PC-9 (cell line): ENCODE measurements at places on chromosomes 2 and 18.

- no peak for DNase-seq
Measured at GRCh38 chr2:20620271-20620681, 30.6 kb downstream of the HS1BP3 start.

- no peak for DNase-seq
Measured at GRCh38 chr2:172053486-172053885, 31.8 kb upstream of the DLX1 start.

DNA sequence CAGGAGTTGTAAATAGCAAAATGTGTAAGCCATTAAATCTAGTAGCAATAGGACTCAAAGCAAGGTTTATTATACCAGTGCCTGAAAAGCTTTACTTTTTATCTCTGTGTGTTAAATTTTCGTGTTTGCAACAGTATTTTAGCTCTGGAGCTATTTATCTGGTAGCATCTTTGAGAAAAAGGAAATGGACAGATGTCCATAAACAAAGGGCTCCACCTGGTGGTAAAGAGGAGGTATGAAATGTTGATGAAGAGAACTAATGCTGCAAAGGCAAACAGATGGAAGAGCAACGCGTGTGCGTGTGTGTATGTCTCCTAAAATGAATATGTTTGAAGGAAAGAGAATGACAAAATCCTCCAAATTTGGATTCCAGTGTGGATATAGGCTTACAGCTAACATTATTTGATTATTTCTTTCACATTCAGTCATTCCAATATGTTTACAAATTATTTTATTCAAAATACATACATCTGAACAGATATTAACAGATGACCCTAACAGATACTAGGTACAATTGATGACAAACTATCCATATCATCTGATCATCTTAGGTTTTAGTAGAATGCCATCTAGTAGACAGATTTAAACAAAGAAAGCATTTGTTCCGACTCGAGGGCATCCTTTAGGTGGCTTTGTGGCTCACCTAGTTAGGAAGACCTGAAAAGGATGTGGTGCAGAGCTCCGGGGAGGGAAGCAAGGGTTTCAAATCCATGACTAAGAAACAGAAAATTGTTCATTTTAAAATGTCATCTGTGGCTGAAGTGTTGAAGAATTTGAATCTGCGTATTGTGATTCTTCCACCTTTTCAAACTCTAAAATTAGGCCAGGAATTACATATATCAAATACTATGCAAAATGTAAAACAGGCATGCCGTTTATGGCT, 383.3 kb downstream of the MTX2 start:
- DNase-seq: peak; percentile 45

DNA sequence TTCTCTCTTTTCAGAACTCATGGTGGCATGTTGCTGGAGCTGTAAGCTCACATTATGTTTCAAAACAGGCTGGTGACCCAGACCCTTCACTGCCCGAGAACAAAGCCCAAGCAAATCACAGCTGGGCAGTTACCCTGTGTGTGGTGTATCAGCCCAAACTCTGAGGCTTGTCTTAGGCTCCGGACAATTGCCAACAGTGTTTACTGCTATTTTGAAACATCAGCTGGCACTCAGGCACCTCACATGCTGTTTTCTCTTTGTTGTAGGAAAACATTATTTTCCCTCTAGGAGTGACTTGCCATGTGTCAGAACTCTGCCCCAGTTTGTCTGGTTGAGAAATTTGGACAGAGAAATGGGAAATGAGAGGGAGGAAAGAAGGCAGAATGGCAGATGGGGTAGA, 237.6 kb upstream of the APCDD1 start:
- DNase-seq: no peak

DNA sequence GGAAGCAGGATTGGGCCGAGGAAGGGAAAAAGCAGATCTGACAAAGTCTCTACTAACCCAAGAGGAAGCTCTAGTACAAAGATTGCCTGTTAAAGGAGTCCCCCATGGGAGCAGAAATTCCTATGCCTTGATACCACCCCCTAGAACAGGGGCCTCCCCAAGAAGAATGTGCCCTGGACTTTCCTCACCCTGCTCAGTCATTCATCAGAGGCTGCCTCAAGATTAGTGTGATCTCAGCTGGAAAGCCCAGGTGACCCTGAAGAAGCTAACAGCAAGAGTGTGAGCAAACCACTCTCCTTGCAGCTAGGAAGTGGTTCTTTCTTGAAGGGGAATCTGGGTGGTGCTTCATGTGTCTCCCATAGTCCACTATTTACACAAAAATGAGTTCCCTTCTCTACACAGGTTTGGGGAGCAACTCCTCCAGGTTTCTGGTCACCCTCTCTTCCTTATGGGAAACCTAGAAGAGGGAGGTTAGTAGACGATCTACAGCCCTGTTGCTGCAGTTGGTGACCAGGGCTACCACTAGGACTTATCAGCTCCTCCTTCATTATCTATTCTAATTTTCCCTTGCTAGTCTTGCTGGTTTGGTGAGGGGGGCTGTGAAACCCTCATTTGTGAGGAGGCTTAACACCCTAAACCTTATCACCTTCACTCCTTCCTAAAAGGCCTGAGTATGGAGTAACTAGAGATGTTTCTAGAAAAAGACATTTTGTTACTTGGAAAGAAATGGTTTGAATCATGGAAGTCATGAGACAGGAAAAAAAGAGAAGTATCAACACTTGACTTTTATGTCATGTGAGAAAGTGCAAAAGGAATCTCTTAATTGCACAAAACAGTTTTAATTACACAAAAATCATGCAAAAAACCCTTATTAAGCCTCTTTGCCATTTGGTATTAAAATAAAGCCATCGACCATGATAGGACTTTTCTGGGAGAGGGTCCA, 2.9 kb upstream of the WDR7 start:
- no peak for DNase-seq
